ENCODE measurements at places on chromosomes 13 and 19.

- DNase-seq, result no peak
Measured at GRCh38 chr19:16764280-16764679, 44.6 kb downstream of the NWD1 start.

- DNase-seq, result no peak
Measured at GRCh38 chr13:80510686-80511085, 169.8 kb upstream of the SPRY2 start.

DNA sequence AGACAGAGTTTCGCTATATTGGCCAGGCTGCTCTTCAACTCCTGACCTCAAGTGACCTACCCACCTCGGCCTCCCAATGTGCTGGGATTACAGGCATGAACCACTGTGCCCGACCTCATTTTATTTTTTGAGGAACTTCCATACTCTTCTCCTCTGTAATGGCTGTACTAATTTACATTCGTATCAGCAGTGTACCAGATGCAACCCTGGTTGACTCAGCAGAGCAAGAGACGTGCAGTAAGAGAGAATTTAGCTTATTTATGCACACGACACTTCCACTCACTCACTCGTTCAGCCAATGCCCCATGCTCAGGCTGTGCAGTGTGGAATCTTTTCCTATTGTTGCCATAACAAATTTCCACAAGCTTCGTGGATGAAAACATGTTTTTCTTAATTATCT lies 6.9 kb downstream of the KIR3DL3 start:
- DNase-seq, result no peak

DNA sequence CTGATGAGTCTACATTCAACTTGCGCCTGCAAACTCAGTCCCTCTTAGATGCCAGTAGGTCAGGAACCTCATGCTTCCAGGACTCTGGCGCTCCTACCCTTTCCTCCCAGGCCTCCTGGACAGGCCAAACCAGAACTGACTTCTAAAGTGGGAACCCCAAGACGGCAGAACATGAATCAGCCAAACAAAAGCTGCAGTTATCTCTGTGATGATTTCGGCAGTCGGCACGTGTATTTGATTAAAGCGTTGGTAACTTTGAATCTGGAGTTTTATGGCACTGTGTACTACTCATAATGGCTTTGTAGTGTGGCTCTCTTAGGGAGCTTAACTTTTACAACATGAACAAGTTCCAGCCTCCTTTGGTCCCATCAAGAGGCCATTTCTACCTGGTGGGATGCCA lies 13.7 kb downstream of the ACTN4 start:
- DNase-seq, result no peak

- DNase-seq, result peak; percentile 63
Measured at GRCh38 chr19:4524808-4525562, 6.7 kb upstream of the PLIN4 start.

DNA sequence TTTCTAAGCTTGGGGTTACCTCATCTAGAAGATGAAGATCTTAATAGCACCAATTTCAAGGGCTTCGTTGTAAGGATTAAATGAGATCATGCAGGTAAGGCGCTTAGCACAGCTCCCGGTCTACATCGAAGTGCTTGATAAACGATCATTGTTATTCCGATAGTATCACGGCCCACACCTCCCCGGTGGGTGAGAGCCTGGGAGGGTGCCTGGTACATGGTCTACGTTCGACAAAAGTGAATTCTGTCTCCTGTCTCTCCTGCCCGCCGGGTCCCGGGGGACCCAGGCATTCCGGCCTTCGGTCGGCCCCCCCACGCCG lies 501 bp upstream of the MYH14 start:
- no peak for DNase-seq

DNA sequence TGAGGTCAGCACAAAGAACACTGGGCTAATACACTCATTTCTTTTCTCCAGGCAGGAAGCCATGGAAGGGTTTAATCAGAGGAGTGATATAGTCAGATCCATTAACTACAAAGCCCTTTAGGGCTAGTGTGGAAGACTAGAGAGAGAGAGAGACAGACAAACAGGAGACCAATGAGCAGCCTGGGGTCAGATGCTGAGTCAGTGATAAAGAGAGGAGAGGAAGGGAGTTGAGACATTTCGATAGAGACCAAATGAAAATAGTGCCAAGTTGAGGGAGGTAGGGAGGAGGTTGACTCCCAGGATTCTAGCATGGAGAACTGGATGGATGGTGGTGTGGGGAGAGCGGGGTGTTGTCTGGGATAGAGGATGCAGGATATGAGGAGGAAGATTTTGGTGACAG lies 18.2 kb downstream of the ZNF473 start:
- DNase-seq, result no peak

DNA sequence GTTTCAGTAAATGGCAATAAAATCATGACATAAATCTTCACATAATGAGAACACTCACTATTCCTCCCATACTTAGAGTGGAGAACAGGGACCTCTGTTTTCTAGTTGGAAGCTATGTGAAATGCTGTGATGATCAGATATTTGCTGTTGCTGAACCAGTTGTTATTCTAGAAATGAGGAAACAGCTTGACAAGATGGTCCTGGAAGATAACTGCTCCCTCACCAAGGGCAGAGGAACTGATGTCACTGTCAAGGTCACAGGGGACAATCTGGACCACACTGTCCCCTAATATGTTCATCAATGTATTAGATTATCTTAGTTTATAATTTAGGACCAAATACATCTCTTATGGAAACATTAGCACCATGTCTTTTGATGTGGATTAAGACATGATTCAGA lies 1173.3 kb downstream of the PCDH17 start:
- no peak for DNase-seq

DNA sequence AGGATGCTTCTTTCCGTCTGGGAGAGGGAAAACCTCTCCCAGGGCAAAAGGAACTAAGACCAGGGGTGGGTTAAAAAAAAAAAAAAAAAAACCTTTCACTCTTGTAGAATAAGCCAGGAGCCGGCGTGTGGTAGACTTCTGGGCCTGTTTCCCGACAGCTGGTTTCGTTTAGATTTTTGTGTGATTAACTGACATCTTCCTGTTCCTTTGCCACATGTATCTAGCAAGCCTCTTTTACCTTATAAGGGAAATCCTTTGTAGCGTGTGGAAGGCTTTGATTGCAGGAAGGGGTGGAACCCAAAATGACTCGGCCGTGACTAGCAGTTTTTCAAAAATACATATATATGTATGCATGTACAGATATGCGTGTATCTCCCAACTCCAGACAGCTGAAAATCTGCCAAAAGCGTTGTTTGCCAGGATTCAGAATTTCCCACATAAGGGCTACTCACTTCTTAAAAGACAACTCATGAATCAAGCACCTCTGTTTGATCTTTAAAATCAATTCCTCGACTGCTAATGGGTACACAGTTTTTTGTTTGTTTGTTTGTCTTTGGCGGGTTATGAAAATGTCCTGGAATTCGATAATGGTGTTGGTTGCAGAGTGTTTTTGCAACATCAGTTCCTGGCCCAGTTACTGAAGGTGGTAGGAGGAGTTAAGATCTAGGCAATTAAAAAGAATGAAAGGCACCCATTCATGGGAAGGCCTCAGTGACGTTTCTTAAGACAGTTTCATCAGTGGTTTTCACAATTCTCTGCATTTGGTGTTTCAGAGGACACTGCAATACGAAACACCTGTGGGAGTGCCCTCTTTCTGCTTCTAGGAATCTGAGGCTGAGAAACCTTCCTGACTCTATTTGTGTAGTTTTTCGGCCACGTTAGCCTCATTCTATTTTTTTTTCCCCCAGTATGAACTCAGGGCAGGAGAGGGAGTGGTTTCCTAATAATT lies 2.7 kb downstream of the TPM4 start:
- DNase-seq, result peak; percentile 85

- DNase-seq, result peak; percentile 72
Measured at GRCh38 chr19:53881482-53882390, at the start of gene PRKCG. Gene PRKCG, plus strand, starts transcription at chr19:53882197. Its CDS starts 298 bp downstream, at chr19:53882495.

DNA sequence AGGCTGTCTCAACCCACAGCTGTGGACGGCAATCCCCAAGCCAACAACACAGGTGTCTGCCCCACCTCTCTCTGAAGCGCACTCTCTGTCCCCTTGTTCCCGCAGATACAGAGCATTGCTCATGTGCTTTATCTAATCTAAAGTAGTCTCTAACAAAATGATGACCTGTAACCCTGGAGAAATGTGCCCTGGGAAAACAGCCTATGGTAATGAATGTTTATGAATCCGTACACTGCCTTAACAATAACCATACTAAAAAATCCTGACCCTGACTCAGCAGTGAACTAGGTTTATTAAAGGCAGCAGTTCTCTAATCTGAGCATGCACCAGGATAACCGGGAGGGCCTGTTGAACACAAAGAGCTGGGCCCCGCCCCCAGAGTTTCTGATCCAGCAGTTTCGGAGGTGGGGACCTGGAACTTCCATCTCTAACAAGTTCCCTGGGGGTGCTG lies 50.7 kb upstream of the SLC15A1 start:
- no peak for DNase-seq

DNA sequence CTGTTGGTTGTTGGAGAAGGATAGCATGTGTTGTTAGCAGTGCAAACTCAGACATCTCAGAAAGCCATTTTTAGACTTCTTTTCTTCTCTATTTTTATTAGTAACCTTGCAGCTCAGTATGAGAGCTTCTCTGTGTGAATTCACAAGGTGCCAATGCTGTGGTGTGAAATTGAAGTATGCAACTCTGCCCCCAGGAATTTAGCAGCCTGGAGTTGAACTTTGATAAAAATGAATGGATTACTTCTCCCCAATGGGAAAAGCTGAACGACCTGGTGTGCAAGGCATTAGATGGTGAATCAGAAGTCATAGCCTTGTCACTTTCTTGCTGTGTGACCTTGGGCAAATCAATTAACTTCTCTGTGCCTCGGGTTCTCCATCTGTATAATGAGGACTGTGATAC lies 512.3 kb upstream of the PCDH9 start:
- no peak for DNase-seq

DNA sequence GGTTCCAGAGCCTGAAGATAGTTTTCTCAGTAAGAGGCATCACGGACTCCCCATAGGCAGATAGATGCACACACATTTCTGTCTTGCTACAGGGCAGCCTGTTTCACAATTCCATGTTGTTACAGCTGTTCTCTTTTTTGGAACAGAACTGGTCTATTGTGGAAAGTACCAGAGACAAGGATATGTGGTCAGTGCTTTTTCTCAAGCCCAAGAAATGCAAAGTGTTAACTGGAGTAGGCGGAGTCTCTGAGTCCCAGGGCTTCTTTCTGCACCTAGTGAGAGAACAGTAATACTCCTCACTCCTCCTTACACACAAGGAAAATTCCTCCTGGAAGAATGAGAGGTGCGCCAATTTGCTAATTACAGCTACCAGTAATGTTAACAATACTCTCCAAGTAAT lies 141.6 kb upstream of the ARGLU1 start:
- DNase-seq, result no peak

GRCh38 chr13:95209109-95209508 lies 92.1 kb downstream of the ABCC4 start:
- no peak for DNase-seq

DNA sequence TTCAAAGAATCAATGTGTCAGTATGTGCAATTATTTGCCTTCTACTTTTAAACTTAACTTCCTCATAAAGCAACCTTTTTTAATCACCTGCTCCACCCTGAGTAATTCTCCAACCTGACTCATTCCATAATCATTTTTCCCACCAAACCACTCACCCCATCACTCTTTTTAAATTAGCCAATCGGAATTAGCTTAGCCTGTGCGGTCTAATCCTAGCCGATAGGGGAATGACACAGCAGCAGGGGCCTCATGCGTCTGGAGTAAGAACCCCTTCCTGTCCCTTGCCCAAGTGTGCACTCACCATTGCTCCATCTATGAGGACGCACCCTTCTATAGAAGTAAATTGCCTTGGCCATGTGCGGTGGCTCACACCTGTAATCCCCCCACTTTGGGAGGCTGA lies 27.4 kb upstream of the ZNF83 start:
- DNase-seq, result no peak

GRCh38 chr19:55165952-55166529 lies 372 bp downstream of the DNAAF3 start:
- DNase-seq, result peak; percentile 62

DNA sequence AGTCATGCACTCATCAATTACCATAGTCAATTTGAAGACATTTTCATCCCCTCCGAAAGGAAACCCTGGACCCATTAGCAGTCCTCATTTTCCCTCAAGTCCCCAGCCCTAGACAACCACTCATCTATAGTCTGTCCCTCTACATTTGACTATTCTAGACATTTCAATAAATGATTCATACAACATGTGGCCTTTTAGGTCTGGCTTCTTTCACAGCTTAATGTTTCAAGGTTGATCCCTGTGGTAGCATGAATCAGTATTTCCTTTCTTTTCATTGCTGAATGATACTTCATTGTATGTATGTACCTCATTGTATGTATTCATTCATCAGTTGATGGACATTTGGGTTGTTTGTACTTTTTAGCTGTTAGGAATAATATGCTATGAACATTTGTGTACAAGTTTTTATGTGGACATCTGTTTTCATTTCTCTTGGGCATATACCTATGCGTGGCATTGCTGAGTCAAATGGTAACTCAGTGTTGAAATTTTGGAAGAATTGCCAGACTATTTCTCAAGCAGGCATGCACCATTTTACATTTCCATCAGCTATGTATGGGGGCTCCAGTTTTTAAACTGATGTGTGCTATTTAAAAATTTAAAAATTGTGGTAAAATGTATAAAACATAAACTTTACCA lies 18.4 kb downstream of the SPATA13 start:
- DNase-seq, result no peak

GRCh38 chr19:47540748-47541147 lies 25.9 kb upstream of the NAPA start:
- peak; percentile 14 for DNase-seq

GRCh38 chr13:81058916-81059290 lies 718.0 kb upstream of the SPRY2 start:
- no peak for DNase-seq

GRCh38 chr13:51499841-51500240 lies 47.0 kb upstream of the INTS6 start:
- DNase-seq, result no peak

- DNase-seq, result no peak
Measured at GRCh38 chr13:77099415-77099814, 72.5 kb upstream of the FBXL3 start.

DNA sequence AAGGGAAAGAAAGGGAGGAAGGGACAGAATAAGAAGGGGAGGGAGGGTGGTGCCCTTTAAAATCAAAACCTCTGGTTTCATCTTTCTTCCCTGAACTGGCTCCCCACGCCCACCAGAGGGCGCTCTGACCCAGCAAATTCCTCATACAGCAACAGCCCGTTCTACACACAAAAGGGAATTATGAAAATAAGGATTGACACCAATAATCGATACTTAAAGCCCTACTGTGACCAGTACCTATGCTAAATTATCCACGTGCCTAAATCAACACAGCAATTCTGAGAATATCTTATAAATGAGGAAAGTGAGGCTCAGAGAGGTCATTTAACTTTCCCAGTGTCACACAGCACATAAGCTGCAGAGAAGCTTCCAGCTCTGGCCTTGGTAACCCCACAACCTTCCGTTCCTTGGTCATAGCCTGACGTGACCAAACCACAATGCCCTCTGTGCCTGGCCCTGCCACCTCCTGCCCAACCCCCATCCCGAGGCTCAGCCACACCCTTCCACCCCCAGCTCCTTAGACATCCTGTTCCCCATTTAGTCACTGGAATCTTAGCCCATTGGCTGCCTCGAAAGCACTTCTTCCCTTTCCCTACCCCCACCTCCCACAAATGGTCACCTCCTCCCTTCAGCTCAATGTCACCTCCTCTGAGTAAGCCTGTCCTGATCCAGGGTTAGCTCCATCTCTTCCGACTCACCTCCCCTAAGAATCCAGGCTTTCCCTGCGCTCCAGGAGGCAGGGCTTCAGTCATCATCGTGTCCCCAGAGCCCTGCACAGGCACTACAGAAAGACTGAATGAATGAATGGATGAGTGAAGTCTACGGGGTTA lies 34.2 kb upstream of the PNMA8B start:
- DNase-seq, result peak; percentile 90

- no peak for DNase-seq
Measured at GRCh38 chr19:21317821-21318220, 11.4 kb downstream of the ZNF708 start.

- DNase-seq, result no peak
Measured at GRCh38 chr13:71830323-71830722, 36.7 kb downstream of the DACH1 start.

Measured in CD4-positive, alpha-beta T cell treated with Interleukin-4 for 1 hour (primary cell).